HCT116 (cell line): ENCODE measurements at places on chromosomes 13 and 19.

DNA sequence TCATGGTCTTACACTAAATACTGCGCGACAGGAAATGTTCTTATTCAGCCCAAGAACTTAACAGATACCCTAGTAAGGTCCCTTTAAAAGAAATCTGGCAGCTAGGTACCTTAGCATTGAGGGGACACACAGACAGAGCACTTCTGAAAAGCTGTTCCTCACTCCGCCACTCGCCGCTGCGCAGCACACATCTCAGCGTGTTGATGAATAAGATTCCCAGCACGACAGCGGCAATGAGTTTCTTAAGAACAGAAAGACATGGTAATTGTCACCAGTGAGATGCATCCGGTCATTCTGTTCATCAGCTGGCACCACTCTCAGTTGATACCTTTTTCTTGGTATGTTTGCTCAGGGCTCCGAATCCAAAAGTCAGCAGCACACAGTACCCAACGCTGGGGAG is 39.9 kb downstream of the TMTC4 start:
- no peak for DNase-seq

DNA sequence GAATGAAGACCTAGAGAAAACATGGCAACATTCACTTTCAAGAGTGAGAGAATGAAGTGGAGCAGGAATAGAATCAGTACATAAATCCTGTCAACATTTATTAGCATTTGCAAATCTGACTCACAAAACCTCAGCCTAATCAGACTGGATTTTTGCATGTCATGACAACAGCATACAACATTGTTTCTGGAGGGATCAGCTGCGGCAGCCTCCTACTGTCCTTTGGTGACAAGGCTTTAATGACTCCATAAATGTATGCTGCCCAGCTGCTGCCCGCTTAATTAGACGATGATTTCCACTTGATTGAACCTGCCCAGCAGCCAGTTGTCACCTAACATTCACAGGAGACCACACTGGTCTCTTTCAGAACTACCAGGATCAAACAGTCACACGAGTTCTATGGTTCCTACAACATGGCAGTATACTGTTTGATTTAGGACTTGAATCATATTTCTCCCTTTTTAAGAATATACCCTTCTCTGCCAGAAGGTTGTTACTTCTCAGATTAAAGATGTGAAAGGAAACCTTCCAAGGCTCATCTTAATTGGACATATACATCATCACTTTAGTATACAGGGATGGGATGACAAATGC is 9.3 kb downstream of the EBPL start:
- no peak for DNase-seq

DNA sequence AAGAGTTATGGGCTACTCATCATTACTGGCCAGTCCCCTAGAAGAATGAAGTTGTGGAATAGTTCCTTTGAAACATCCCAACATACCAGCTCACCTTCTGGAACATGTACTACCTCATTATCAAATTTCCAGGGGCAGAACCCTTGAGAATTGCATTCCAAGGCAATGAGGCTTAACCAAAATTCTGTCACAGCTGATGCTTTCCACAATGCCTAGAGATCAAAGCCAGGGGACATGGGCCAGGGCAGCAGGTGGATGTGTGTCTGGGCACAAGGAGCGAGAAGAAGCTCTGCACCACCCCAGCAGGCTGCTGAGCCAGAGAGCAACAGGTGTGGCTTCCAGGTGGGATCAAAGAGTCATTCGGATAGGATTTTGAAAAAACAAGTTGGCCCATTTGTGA is 362.1 kb downstream of the EFNB2 start:
- DNase-seq, result no peak

- no peak for DNase-seq
Observed at GRCh38 chr19:30425885-30426838, 54.0 kb downstream of the ZNF536 start.

DNA sequence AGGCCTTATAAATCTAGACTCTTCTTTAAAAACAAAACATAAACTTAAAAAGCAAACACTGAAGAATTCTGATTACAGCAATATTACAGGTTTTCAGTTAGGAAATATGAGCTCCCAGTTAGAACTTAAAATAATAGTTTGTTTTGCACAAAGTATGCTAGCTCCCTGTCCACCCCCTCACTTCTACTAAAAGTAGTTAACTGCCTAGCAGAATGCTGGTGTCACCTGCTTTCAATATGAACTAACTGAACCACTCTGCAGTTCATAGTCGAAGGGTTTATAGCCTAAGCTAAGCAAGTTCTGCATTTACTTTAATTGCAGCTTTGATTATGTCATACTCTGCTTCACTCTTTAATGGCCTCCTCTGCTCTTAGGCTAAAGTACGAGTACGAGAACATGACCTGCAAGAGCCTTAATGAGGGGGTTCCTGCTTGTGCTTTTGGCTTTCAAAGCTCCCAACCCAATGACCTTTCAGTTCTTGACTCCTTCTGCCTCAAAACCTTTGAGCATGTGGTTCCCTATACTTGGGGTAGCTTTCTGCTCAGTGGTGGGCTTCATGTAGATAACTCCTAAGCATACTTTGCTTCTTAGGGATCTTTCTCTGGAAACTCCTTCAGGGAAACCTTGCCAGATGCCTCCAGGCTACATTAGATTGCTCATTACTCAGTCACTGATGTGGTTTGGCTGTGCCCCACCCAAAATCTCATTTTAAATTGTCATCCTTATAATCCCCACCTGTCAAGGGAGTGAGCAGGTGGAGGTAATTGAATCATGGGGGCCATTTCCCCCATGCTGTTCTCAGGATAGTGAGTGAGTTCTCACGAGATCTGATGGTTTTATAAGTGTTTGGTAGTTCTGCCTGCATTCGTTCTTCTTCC is 278.9 kb upstream of the ARGLU1 start:
- DNase-seq, result no peak

DNA sequence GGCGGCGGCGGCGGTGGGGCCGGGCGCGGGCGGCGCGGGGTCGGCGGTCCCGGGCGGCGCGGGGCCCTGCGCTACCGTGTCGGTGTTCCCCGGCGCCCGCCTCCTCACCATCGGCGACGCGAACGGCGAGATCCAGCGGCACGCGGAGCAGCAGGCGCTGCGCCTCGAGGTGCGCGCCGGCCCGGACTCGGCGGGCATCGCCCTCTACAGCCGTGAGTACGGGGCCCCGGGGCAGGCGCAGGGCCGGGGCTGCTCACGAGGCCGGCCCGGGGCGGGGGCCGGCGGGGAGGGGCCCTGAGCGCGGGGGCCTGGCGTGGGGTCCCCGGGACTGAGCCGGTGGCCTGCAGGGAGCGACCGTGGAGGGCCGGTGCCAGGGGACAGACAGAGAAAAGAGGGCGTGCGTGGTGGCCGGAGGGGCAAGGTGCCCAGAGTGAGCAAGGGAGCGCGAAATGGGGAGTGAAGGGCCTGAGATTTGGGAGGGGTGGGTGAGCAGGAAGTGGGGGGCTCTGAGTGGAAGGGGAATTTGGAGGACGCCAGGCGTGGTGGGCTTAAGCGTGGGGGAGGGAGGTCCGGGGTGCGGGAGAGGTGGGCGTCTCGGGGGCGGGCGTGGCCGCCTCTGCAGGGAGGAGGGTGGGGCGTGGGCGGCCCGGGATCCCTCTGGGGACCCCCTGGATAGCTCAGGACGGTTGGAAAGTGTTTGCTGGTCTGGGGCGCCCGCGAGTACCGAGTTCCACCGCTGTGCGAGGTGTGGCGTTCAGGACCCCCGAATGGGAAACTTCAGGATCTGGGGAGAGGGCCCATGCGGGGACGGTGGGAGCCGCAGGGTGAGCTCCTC is 575 bp downstream of the CARM1 start:
- no peak for DNase-seq

DNA sequence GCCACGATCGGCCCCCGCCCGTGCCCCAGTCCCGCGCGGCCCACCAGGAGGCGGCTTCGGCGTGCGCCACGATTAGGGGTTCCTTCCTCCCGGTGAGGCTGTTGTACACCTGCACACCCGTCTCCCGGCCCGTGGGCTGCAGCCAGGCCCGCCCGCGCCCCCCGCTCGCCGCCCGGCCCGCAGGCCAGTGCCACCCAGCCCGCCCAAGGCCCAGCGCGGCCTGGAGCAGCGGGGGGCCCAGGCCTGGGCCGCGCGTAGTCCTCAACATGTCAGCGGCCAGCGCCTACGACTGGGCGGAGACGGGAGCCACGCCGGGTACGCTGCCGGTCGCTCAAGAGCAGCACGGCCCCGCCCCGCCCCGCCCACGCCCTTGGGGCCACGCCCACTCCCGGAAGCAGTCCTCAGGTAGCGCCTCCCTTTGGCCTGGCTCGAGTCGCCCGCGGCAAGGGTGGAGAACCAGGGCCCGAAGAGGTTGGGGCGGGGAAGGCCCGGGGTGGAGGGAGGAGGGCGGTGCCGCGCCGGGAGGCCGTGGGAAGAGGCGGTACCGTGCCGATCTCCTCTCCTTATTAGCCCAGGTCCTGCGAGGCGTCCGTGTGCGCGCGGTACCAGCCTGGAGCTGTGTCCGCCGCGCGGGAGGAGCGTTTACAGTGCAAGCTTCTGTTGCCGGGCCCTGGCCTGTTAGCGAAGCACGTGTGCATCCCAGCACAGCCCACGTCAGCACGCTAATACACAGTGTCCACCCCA is at the start of gene CARS2:
Gene CARS2 (minus strand): TSS at position 291 of the 744 bp plus-strand sequence. CDS start 23 bp downstream, at position 268.
- peak; percentile 94 for DNase-seq

GRCh38 chr13:26656919-26657318 is 99.4 kb downstream of the WASF3 start:
- no peak for DNase-seq

GRCh38 chr19:51689751-51690453 is 3.2 kb upstream of the SPACA6 start:
- no peak for DNase-seq

GRCh38 chr13:76937281-76937820 is 11.0 kb upstream of the ACOD1 start:
- DNase-seq, result peak; percentile 3

DNA sequence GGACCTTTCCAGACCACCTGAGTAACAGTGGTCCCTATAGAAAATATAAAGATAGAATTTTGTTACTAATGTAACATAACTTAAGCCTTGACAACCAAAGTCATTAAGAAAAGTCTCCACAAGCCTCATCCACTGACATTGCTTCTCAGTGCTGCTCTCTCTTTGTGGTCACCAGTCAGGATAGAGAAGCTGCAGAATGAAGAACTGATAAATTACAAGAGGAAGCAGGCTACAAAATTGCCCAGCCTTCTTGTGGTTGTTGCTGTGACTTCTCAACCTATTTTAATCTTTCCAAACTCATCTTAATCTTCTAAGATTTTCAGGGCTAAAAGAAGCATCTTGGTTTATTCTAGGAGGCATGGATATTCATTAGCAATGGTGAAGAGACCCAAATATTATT is 343.8 kb downstream of the MZT1 start:
- no peak for DNase-seq

- DNase-seq, result no peak
Observed at GRCh38 chr19:17565611-17566010, 10.2 kb downstream of the COLGALT1 start.

GRCh38 chr13:23789576-23790346 is 99.4 kb downstream of the MIPEP start:
- no peak for DNase-seq

DNA sequence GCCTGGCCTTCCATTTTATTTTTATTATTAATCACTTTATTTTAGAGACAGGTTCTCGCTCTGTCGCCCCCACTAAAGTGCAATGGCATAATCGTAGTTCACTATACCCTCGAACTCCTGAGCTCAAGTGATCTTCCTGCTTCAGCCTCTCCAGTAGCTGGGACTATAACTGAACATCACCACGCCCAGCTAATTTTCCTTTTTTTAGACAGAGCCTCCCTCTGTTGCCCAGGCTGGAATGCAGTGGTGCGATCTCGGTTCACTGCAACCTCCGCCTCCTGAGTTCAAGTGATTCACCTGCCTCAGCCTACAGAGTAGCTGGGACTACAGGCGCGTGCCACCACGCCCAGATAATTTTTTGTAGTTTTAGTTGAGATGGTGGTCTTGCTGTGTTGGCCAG is 6.7 kb upstream of the PAN3 start:
- no peak for DNase-seq

DNA sequence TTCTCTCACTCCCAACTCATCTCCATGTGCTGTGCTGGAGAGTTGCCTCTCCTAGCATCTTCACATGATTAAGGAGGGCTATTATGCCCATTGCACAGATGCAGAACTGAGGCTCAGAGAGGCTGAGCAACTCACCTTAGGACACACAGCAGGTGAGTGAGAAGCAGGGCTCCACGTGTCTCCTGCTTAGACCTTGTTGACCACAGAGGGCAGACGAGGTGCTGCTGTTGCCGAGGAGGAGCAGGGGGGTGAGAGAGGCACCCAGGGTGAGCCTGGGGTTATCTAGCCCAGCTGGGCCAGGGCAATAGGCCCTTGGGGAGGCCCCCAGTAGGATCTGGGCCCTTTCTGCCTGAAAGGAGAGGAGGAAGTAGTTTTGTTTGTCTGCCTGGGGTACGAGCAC is 2.4 kb upstream of the HSH2D start:
- DNase-seq, result no peak

DNA sequence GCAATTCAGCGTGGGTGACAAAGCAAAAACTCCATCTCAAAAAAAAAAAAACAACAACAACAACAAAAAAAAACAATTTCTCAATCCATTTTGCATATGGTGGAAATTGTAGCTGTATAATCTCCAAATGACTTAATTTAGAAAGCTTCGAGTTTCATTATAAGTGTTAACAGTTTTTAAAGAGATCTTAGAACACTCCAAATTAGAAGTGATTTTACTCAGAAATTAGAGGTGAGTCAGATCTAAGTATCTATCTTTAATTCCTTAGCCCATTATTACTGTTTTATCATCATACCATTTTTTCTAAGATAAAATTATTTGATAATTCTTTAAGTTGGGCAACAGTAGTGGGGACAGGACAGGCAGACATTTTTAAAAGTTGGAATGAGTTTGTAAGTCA is 60.5 kb downstream of the ZMYM2 start:
- DNase-seq, result no peak

DNA sequence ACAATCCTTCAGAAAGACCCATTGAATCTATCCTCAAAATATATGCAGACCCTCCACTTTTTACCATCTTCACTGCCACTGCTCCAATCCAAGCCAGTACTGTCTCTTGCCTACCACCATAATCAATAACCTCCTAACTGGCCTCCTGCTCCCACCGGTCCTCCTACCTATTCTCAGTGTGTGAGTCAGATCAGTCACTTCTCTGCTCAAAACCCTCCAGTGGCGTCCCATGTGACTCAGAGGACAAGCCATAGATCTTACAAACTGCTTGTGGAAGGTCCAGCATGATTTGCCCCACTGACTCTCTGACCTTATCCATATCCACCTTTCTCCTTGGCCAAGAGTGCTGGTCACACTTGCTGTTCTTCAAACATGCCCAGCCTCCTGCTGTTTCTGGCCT is 23.4 kb upstream of the MBNL2 start:
- no peak for DNase-seq

- DNase-seq, result no peak
Observed at GRCh38 chr13:110109910-110110309, 197.0 kb downstream of the COL4A1 start.

DNA sequence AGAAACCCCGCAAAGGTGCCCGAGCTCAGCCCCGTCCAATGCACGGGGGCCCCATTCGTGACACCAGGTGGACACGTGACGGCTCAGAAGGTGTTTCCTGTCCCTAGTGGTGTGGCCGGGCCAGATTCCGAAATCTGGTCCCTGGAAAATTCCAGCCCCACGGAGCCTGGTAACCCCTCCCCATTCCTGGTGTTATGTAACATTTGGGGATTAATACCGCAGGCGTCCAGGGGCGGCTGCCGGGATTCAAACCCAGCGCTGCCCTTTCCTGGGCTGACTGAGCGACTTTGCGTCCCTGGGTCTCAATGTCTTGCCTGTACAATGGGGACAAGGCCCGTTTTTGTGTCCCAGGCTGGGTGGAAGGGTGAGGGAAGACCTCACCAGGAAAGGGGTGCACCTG is 1.0 kb upstream of the PLK5 start:
- DNase-seq, result no peak
